Activated T-helper 1 cell treated with anti-CD3 and anti-CD28 coated beads, Interleukin-2, amount 50 U/mL, for 16 hours (primary cell): ENCODE measurements at places on chromosomes 7 and 10.

DNA sequence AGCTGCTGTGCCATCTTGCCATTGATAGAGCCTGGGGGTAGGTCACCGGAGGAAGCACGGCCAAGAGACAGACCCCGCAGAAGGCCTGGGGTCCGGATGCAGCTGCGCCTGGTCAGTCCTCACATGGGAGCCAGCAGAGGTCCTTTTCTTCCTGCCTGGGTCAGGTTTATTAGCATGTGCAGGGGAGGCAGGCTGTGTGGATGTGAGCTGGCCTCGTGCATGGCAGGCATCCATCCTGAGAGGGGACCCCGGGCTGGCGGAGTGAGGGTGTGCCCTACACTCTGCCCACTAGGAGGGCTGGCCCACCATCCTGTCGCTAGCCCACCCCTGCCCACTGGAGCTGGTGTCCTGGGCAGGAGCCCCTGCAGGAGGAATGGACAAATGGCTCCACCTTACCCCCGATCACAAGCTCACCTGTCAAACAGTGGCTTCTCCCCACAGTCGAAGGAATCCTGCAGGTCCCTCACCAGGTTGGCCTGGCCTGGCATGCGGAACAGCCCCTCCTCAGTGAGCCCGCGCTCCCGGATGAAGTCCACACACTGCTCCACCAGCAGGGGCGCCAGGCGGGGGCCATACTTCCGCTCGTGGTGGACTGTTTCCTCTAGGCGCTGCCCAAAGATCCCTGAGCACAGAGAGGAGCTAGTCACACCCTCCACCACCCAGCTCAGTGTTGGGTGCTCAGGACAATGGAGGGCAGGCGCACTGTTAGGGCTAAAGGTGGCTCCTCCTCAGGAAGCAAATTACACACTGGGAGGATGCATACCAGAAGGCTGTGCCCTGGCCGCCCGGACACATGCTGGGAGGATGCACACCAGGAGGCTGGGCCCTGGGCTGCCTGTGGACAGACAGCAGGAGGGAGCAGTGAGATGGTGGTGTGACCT lies 145.4 kb downstream of the ARHGAP22 start:
- DNase-seq, result no peak

- DNase-seq, result no peak
Observed at GRCh38 chr7:32346253-32346652, 143.9 kb downstream of the LSM5 start.

DNA sequence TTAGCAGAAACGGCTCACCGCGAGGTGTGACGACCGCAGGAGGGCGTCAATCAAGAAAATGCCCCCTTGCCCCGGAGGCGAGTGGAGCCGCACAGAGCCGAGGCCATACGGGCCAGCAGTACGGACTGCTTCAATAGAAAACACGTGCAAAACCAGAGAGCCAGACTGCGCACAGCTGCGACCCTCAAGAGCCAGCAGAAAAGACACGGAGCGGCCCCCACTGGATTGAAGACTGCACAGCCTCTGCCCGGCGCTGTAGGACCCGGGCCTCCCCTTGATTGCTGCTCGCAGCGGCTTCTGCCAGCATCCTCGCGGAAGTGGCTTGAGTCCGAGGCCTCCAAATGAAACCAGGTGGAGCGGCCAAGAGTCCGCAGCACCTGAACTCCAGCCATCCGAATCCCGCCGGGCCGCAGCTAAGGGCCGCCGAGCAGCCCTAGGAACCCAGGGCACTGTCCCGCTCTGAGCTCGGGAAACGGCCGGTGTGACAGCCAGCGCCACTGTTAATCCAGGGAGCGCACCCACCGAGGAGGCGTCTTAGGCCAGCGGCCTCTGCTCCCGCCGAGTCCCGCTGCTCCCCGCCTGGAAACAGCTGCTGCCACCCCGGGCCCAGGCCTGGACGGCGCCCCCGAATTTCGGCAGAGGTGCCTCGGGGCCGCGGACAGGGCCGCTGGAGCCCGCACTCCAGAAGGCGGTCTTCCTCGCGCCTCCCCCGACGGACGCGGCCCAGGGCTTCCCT lies 660 bp upstream of the HHEX start:
- DNase-seq, result no peak

DNA sequence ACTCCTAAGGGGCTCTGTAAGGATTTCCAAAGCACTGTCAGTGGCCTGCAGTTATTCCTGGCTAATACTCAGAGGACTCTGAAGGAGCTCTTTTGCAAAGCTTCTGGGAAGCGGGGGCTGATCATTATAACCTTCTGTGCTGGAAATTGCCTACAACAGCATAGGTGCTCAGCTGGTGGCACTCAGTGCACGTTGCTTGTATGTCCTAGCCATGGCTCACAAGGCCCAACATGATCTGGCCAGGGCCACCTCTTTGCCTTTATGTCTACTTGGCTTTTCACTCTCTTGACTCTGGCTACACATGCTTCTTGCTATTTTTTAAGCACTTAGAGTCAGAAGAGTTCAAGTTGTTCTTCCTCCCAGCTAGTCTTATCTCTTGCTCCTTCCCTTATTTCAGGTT lies 17.5 kb downstream of the LAMB4 start:
- no peak for DNase-seq

DNA sequence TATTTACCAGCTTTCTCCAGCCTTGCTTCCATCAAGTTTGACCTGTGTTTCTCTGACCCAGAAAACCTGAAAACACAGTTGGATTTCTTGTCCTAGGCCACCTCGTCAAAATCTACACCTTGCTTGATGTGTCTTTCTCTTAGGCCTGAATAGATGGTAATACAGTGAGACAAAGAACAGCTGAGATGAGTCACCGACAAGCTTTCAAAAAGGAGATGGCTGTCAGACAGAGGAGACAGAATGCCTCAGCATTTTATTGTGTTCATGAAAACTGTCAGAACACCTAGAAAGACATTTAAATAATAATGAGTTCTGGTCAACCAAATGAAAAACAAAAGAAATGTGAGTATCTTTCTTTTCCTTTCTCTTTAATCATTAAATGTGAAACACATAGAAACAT lies 119.7 kb upstream of the SORCS1 start:
- no peak for DNase-seq

DNA sequence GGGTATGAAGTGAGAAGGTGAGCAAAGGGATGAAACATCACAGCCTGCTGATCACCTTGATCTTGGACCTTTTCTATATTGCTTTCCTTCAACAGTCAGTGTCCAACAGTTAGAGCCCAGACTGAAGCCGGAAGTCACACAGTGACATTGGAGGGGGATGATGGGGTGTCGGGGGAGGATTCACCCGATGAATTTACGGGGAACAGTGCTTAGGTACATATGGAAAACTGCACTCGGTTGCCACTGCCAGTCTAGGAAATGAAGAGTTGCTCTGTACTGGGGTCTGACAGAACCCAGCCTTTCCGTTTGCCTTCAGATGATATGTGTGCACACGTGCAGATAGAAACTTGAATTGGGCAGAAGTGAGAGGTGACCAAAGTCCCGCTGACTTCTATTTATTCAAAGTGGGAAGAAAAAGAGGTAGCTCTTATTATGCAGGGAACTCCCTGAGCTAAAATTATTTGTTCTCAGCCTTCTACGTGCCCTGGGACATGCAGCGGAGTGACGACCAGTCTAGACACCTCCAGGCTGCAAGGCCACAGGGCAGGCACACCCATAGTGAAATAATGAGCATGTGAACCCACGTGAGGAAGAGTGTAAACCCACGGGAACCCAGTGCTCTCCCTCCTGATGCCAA lies 107.2 kb upstream of the INHBA start:
- DNase-seq, result no peak

DNA sequence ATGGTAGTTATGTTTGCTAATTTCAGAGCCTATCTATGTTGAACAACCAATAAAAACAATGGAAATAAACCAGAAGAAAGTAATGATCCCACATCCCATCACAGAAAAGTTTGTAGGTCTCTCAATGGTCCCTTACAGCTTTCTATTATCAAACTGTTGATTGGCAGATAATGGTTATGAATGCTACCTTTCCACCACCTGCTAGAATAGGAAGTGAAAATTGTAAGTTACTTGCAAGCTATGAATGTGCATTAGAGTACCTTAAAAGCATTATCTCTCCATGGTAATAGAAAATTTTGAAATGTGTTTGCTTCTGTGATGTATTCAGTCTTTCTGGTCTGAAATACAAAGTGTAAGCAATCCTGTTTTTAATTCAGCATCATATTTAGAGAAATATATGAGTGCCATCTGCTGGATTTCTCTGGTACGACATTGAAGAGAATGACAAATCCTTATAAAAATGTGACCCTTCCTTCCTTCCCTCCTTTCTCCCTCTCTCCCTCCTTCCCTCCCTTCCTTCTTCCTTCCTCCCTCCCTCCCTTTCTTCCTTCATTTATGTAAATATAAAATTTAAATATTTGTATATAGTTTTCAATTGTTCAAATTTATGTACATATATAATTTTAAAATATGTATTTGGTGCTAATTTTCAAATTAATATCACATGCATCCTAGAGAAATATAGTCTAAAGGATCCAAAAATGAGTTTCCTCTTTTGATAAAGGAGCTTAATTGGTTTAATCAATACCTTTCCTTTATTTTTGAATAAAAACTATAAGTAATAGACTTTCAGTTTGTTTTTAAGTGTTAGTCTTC lies 41.4 kb upstream of the PNLIPRP3 start:
- no peak for DNase-seq

DNA sequence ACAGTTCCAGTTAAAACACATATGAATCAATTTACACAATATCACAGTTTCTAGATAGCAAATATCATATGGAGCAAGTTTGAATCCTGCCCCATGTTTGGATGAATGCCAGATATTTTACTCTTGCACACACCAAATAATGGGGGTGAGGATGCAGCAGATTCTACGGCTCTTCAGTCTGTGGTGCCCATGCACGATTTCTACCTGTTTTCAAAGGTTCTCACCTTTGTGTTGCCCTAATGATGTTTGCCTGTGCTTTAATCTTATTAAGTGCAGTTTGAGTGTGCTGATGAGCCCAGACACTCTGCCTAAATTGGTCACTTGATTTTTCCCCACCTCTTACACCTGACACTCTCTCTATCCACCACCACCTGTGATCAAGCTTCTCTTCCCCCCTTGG lies 119.6 kb downstream of the NPY start:
- DNase-seq, result no peak

GRCh38 chr7:27122077-27122910 lies 8.3 kb downstream of the HOXA4 start:
- no peak for DNase-seq

- no peak for DNase-seq
Observed at GRCh38 chr10:133391761-133392518, 2.0 kb upstream of the MTG1 start.

DNA sequence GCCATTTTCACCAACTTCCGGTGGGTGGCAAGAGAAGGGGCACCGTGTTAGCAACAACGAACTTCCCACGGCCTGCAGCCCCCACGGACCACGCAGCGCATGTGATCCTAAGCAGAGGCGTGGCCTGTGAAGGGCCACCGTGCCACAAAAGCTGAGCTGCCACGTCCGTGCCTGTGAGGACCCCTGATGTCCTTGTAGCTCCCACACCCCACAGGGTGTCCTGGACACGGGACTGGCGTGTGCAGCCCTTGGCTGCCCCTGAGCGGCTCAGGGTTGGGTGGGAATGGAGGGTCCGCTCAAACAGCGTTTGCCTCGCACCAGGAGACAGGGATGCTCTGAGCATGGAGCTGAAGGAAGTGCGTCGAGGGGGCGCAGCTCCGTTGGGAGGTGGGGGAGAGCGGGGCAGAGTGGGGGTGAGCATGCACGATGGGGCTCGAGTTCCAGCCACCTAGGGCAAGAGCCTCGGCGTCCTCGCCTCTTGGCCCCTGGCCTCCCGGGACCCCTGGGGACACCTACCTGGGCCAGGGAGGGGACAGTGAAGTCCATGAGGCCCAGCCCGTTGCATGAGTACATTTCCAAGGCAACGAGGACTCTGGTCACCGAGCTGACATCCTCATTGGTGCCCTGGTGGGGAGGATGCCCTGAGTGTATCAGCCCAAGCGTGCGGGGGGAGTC lies 33.6 kb downstream of the CFAP46 start:
- DNase-seq, result no peak

- DNase-seq, result no peak
Observed at GRCh38 chr10:124614003-124614659, 130.0 kb downstream of the FAM53B start.

DNA sequence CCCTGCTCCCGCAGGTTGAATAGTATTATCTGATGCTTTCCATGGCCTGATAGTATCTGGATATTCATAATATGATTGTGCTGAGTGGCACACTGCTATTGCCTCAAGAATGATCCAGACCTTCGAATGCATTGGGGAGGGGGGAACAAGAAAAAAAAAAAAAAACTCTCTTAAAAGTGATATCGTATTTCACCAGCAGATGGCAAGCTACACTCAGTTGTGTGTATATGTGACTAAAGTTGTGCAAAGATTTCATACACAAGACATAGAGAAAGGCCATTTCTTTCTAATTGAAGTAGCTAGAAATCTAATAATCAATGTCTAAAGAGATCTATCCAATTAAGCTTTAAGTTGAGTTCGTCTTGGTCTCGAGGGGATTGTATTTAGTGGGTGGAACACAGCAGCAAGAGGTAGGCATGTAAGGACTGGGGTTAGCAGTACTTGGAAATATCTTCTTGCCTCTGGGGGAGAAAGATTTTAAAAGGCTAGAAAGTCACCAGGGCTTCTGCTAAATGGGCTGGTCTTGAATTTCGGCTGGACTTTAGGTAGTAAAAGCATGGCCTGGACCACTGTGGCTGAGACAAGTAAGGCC lies 15.3 kb downstream of the SFRP4 start:
- no peak for DNase-seq

DNA sequence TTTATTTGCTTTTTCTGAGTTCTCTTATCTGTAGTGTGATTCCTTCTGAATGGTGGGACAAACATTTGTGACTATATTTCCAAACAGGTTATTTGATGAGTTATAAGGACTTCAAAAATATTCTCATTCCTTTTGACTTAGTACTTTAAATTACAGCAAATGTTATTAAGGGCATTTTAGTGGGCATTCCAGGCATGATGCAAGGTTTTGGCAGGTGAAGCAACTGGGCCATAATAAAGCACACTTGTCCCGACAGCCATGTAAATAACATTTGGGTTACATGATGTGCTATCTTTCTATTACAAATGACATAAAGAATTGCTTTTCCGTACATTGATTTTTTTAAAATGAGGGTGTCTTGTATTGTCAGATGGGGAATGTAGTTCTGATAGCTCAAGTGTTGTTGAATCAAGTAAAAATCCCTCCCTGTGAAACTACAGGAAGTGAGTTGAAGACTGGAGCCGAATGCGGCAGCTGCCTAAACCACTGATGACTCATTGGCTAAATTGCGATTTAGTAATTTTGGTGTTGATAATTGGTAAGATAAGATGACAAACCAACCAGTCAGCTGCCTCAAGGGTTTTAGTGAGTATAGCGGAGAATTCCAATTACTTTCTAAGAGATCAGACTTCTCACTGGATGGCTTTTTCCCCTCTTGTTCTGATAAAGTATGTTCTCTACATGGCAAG lies 231.3 kb upstream of the NPY start:
- DNase-seq, result no peak

GRCh38 chr7:2903682-2904162 lies 59.6 kb upstream of the GNA12 start:
- DNase-seq, result no peak
